Temporal lobe (tissue), 4 donors: ENCODE measurements at places on chromosomes 1 and 21. TPM values are rescaled to one million over a fixed set of nuclear protein-coding genes. Genes with fewer than 3 reads are reported as not detected.

The LMX1A gene
- not detected for total RNA-seq

The KRTAP19-3 gene
- not detected for total RNA-seq

The CLEC20A gene
- not detected for total RNA-seq

The TEDDM1 gene
- total RNA-seq = not detected

The S100A12 gene
- total RNA-seq = 1.7 TPM

The CD1D gene
- total RNA-seq = 0.74 TPM

The SOX13 gene
- 2.2 TPM for total RNA-seq

The NCF2 gene
- total RNA-seq = 1.7 TPM

The FMOD gene
- 2.2 TPM for total RNA-seq

The PLOD1 gene
- 18.7 TPM for total RNA-seq

The REN gene
- not detected for total RNA-seq

The IQGAP3 gene
- 0.98 TPM for total RNA-seq

The YTHDF2 gene
- 53.4 TPM for total RNA-seq

The CCDC185 gene
- total RNA-seq = under 0.01 TPM

The SELE gene
- 0.74 TPM for total RNA-seq

The SYNJ1 gene
- total RNA-seq = 19.7 TPM

The CD1E gene
- total RNA-seq = not detected

The NR1I3 gene
- under 0.01 TPM for total RNA-seq

The GPR161 gene
- 72.0 TPM for total RNA-seq

The ILF2 gene
- total RNA-seq = 133 TPM

The TMIGD3 gene
- total RNA-seq = 0.74 TPM

The CYP4Z1 gene
- 0.25 TPM for total RNA-seq

The ASPM gene
- 6.1 TPM for total RNA-seq

The SLC25A34 gene
- total RNA-seq = 0.49 TPM

The HES2 gene
- not detected for total RNA-seq

The OR10J1 gene
- total RNA-seq = not detected

The TNFRSF8 gene
- total RNA-seq = not detected

The ECM1 gene
- 1.5 TPM for total RNA-seq

The TAF5L gene
- 17.7 TPM for total RNA-seq

The KIRREL1 gene
- total RNA-seq = 12.0 TPM

The LEMD1 gene
- 5.4 TPM for total RNA-seq

The KLHDC9 gene
- total RNA-seq = 3.4 TPM

The ESRRG gene
- total RNA-seq = 7.1 TPM

The CYP4X1 gene
- 13.8 TPM for total RNA-seq

The SH3BGR gene
- total RNA-seq = 1.7 TPM

The SIM2 gene
- not detected for total RNA-seq

The CA6 gene
- total RNA-seq = not detected

The TADA1 gene
- total RNA-seq = 37.1 TPM

The SLC44A5 gene
- total RNA-seq = 141 TPM

The CACNA1S gene
- under 0.01 TPM for total RNA-seq

The MASP2 gene
- total RNA-seq = not detected

The CADM3 gene
- 136 TPM for total RNA-seq

The PPFIA4 gene
- 12.3 TPM for total RNA-seq

The RUNX3 gene
- total RNA-seq = under 0.01 TPM

The AMY1A gene
- not detected for total RNA-seq

The LINGO4 gene
- not detected for total RNA-seq

The GBP5 gene
- 0.25 TPM for total RNA-seq

The FAAH gene
- total RNA-seq = 17.0 TPM

The C1orf94 gene
- 0.25 TPM for total RNA-seq

The AK5 gene
- total RNA-seq = 18.2 TPM

The HSPB7 gene
- not detected for total RNA-seq

The EVA1C gene
- total RNA-seq = 1.5 TPM

The LIPI gene
- total RNA-seq = not detected

The IL19 gene
- not detected for total RNA-seq

The SPATA21 gene
- total RNA-seq = not detected

The FUCA1 gene
- total RNA-seq = 16.2 TPM

The NBPF1 gene
- 82.6 TPM for total RNA-seq

The ZMYND12 gene
- 0.25 TPM for total RNA-seq
